Activated T-cell treated with anti-CD3 and anti-CD28 coated beads, Interleukin-2, amount 50 U/mL, for 72 hours (primary cell): ENCODE measurements at places on chromosomes 5 and 9.

GRCh38 chr9:136787690-136788400 is 3.3 kb upstream of the TMEM141 start:
- peak; percentile 85 for DNase-seq

DNA sequence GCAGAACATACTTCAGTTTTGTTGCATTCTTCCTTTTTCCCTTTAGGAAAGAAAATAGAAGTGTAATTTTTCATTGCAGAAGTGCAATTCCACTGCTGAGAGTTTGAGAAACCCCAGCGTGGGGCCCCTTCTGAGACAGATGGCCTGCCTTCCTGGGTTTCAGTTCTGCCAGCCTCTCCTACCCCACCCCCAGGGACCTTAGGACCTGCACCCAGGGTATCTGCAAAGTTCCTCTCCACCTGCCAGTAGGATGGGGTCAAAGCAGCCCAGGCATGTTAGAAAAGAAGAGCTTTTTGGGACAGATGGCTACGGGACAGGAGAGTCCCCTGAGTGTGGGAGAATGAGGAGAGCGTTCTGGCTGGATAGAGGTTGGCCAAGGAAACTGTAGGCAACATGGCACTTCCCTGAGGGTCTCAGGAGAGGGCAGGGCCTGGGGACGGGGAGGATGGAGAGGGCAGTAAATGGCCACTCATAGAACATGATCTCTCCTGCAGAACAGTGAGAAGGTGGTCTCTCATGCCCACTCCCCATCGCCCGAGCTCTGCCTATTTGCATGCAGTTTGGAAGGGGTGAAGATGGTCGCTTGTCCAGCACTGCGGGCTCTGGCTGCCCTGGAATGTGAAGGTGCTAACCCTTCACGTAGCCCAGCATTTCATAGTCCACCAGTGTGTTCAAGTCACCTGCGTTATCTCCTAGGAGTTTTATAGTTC is at the start of gene TIFAB:
Gene TIFAB, minus strand, starts transcription at position 31 of the 710 bp plus-strand sequence. CDS start 2,412 bp downstream, outside the sequence.
- no peak for DNase-seq

GRCh38 chr5:150860246-150860821 is 14.0 kb downstream of the IRGM start:
- no peak for DNase-seq

DNA sequence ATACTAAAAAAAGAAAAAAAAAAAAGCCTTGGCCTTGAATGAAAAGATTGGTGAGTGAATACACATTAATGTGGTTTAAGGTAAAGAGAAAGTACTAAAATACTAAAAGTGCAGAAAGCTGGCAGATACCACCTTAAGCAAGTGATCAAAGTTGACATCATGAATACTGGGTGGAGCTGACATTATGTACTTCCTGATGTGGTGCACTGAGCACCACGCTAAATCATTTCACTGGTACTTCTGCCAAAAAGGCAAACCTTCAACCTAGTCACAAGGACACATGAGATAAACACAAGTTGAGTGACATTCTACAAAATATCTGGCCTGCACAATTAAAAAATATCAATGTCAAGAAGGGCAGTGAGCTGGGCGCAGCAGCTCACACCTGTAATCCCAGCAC is 33.8 kb upstream of the PANK3 start:
- DNase-seq, result no peak

DNA sequence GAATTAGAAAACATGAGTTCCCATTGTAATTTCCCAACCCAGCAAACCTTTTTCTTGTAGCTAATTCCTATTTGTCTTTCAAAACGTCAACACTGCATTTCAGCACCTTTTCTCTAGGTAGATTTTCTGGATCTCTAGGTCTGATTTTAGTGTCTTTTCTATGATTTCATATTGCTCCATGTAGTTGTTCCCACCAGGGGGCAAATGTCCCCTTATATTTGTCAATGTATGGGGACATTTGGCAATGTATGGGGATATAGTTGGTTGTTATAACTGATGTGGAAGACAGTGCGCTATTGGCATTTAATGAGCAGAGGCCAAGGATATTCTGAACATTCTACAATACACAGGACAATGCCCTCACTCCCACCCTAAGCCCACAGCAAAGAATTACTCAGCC is 273.9 kb upstream of the ADRA1B start:
- DNase-seq, result no peak

GRCh38 chr9:71816916-71817451 is 48.7 kb upstream of the CEMIP2 start:
- DNase-seq, result no peak

GRCh38 chr9:89440548-89440947 is 57.4 kb downstream of the SEMA4D start:
- DNase-seq, result no peak

- DNase-seq, result no peak
Observed at GRCh38 chr9:84597131-84597530, 72.4 kb upstream of the NTRK2 start.

DNA sequence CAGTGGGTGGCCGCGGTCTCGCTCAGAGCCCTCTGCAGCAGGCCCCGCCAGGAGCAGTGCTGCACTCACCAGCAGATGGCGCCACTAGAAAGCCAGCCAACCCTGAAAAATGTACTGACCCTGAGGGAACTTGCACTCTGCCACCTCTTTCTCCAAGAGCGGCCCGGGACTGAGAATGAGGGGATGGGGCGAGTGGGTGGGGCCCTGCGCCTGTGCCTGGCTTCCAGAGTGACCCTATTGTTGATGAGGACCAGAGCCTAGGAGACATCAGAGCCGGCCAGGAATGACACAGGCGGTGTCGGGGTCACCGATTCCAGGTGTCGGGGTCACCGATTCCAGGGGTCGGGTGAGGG is 2.9 kb upstream of the IL17B start:
- peak; percentile 74 for DNase-seq

- DNase-seq, result no peak
Observed at GRCh38 chr5:91079037-91079436, 304.1 kb downstream of the ARRDC3 start.

DNA sequence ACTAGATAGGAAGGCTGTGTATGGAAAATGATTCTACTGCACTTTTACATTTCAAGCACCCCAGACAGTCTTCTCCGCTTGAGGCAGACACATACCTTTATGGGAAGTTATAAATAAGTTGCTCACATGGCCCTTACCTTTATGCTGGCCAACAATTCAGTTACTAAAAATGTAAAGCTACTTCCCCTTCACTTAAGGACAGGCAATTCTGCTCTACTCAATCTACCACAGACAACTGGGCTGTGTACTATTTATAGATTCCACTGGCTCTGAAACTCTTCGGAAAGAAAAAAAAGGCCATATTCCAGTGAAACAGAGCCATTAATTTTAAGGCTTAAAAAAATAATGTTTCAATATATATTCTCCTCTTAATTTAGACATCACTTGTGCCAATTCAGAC is 59.4 kb downstream of the ELAVL2 start:
- no peak for DNase-seq

DNA sequence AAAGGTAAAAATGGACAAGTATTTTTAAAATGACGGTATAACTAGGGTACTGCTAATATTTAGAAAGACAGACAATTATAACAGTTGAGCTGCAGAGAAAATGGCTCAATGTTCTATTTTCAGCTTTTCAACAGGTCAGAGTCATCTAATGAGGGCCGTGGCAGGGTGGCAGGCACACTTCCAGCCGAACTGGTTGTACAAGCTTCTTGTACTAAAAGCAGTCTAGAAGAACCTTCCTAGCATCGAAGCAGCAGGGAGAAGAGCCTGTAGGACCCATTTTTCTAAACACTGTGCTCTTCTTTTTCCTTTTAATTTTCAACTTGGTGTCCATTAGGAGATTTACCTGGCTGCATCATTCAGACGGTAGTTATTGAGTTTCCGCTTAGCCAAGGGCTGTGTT is 85.6 kb downstream of the SLC28A3 start:
- no peak for DNase-seq

GRCh38 chr9:18692268-18692667 is 218.3 kb downstream of the ADAMTSL1 start:
- no peak for DNase-seq

DNA sequence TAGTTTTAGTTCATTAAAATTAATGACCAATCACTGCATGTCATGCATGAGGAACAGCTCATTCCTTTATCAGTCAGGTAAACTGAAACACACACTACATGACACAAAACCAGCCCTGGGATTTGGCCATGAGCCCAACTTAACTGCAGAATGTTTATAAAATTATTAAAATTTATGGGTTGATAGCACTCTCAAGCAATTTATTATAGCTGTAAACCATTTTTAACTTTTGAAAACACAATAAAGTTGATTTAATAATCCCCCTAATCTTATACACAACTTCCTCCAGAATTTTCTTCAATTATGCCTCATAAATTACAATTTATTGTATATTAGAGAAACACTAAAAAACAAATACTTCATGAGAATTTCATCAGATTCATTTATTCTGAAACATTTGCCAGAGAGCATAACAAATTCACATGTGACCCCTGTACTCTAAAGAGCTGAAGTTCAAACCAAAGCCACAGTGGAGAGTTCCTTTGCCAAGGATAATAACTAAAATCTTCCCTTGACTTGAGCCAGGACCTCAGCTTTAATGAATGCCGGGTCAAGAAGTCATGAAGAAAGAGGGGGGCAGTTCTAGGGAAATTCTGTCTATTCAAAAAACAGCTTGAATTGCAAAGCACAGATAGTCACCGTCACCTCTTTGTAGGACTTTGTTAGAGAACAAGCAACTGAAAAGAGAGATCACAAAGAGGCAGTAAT is 763.7 kb upstream of the GRAMD2B start:
- no peak for DNase-seq

DNA sequence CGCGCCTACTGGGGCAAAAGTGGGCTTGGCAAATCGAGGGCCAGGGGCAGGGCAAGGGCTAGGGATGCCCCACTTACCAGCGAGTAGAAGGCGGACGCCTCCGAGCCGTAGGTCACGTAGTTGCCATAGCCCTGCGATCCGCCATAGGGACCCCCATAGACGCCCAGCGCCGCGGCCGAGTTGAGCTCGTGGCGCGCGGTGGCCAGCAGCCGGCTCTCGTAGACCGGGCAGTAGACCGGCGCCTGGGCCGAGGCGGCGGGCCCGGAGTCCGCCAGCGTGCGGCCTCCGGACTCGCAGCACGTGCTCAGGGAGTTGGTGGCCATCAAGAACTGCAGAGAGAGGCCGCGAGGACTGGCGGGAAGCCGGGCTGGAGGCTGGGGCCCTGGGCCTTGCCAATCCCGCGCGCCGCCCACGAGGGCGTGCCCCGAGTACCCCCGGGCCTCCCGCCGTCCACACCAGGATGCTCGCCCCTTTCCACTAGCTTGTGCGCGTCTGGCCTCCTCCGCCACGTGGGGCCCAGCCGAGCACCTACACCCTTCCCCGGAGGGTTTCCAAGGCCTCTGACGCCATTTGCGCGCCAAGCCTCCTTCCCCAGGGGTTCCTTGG is 891 bp downstream of the IRX4 start:
- no peak for DNase-seq

- no peak for DNase-seq
Observed at GRCh38 chr9:4588721-4589120, 73.4 kb upstream of the PLPP6 start.

DNA sequence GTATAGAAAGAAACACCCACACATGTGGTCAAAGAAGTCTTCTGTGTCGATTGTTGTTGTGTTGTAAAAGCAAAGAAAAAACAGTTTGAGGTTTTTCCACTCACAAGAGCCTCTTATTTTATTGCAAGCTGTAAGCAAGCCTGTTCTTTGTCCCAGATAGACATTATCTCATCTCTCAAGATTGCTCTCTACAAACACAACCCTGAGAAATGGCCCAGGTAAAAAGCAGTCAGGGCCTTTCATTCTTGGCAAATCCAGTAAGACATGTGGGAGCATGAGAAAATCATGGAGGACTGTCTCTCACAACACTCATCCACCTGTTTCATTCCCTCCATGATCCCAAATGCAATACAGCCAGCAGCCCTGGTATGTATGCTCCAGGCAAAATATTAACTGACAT is 286.6 kb upstream of the POU5F2 start:
- DNase-seq, result no peak

- DNase-seq, result no peak
Observed at GRCh38 chr9:82167296-82167695, 178.7 kb downstream of the SPATA31D1 start.

- DNase-seq, result no peak
Observed at GRCh38 chr5:110045158-110045557, 355.4 kb downstream of the MAN2A1 start.

GRCh38 chr5:142978726-142979125 is 208.5 kb downstream of the ARHGAP26 start:
- DNase-seq, result no peak

- no peak for DNase-seq
Observed at GRCh38 chr5:31733371-31733770, 94.4 kb downstream of the PDZD2 start.

DNA sequence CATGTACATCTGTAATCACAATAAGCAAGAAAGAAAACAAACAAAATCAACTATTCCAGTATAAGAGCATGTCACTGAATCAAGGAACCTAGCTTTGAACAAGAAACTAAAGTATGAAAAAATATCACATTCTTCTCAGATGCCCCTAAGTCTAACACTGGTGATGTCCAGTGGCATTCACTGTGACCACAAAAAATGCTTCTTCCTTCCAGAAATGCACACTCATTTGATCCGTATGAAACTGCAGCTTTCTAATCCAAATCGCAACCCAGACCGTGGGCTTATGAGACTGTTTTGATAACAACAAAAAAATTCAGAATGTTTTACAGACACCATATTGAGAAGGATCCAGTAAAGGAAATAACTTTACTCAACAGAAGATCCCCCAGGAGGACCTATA is 320.1 kb upstream of the TARS1 start:
- DNase-seq, result no peak

DNA sequence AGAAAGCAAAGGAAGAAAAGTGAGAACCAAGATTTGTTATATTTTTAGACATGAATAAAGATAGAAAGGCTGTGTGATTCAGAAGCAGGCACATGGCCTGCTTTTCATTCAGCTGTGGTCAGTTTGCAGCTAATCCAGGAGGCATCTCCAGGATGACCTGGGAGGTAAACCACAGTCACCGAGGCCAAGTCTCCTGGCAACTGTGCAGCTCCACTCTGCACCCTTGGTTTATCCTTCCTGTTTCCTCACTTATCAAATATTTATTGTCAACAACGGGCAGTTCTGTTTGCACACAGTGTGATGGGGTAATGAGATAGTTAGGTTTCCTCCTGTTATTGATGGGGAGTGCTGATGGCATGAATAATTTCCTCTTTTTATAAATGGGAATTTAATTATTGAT is 243.0 kb downstream of the PSAT1 start:
- no peak for DNase-seq

DNA sequence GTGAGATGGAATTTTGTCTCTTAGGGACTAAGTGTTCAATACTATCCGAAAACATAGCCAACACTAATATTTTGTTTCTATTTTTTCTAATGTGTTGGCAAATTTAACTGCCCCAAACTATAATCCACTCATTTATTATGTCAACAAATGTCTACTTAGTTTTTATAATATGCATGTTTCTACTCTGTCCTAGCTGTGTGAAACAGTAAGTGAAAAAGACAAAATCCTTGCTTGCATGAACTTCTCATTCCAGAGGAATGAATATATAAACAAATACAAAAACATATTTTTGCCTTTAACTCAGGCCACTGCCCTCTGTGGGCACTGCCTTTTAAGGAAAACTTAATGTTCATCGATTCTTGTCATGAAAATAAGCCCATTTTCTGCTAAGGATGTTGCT is 1275.4 kb upstream of the CDH18 start:
- no peak for DNase-seq

GRCh38 chr5:65359981-65360380 is 121.7 kb downstream of the ADAMTS6 start:
- DNase-seq, result no peak

GRCh38 chr5:137209232-137209809 is 289.8 kb downstream of the SPOCK1 start:
- DNase-seq, result no peak

- DNase-seq, result no peak
Observed at GRCh38 chr5:120767178-120767820, 303.2 kb downstream of the PRR16 start.
